SJCRH30 (cell line): ENCODE measurements at places on chromosomes 13 and 19. TPM values are rescaled to one million over a fixed set of nuclear protein-coding genes. Genes with fewer than 3 reads are reported as not detected.
A peak's percentile ranks its signal among the peaks of the same experiment; 100 is the strongest.

GRCh38 chr19:42057846-42058245 is 12.2 kb downstream of the GRIK5 start:
- H3K36me3 ChIP-seq, result peaks cover 6% of the 10 kb centered on the region; the same call in 1 of the 2 replicates
- H3K4me3 ChIP-seq, result no peak overlapping the region
- H3K4me1 ChIP-seq, result peaks cover 1% of the 10 kb centered on the region; the same call in 1 of the 2 replicates
- no peaks in the 10 kb centered on the region for H3K27me3 ChIP-seq

DNA sequence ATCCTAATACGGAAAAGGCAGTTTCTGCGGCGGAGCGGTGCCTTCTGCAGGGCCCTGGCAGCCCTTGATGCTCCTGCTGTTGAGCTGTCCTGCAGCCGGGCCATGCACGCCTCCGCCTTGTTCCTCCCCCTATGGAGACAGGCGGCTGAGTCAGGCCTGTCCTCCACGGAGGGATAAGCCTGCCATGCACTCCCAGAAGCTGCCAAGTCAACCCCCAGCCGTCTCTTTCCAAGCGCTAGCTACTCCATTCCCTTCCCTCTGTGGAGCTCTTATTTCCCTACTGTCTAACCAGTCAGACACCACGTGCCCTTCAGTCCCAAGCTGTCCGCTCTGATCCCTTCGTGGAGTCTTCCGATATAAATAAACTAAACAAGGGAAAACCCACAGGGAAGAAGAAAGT is 197.0 kb downstream of the COL4A1 start:
- no peaks in the 10 kb centered on the region for H3K36me3 ChIP-seq
- H3K4me1 ChIP-seq, result peaks cover 4% of the 10 kb centered on the region; the same call in 1 of the 2 replicates
- peak; percentile 38 for DNase-seq

DNA sequence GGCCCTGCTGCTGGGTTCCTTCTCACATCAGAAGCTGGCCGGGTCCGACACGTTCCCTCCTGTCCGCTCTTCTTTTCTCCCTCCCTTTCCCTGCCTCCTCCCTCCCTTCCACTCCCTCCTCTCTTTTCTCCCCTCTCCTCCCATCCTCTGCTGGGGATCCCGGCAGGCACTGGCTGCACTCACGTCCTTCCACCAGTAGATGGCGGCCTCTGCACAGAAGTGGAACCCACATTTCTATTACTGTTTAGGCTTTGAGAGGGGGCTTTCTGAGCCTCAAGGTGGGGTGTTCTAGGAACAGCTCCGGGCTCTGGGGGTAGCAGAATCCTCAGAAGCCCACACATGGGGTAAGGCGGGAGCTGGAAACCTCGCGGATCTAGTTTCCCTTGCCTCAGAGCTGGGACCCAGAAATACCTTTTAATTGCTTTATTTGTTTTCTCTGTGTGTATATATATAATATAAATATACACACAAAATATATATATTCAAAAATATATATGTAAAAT is 294.2 kb downstream of the ZNF536 start:
- peak; percentile 68 for DNase-seq
- H3K4me1 ChIP-seq, result peaks cover 36% of the 10 kb centered on the region
- no peaks in the 10 kb centered on the region for H3K36me3 ChIP-seq
- H3K27me3 ChIP-seq, result no peaks in the 10 kb centered on the region
- H3K27ac ChIP-seq, result no peak overlapping the region
- H3K4me3 ChIP-seq, result no peak overlapping the region

DNA sequence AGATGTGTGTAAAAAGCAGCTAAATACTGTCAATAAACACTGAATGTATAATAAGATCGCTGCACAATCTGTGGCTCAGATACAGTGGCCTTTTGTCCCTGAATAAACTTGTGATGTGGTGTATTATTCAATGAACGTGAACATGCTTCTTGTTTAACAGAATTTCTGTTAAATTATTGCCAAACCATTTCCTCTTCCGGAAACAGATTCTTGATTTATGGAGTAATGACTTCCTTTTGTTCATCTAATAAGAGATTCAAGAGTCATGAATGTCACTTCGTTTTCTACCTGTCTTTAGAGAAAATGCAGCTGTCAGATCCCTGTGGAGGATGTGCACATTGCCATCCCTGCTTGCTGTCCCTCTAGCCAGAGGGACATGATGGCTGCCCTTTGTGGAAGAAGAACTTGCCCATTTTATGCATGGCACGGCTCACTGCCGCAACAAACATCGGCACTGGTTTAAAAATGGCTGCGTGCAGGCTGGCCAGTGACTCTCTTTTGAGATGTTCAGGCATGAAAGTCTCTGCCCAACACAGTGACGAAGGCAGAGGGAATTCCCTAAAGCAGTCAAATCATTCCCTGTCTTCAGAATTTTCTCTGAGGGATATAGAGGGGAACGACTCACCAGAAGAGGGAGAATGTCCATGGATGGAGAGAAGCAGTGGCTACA is 3.1 kb upstream of the TNFSF13B start:
- H3K4me3 ChIP-seq, result no peak overlapping the region
- no peaks in the 10 kb centered on the region for H3K36me3 ChIP-seq
- H3K4me1 ChIP-seq, result peaks cover 4% of the 10 kb centered on the region; the same call in 1 of the 2 replicates
- no peaks in the 10 kb centered on the region for H3K27me3 ChIP-seq
- H3K27ac ChIP-seq, result no peak overlapping the region

GRCh38 chr19:30719999-30720345 is 347.8 kb downstream of the ZNF536 start:
- peak; percentile 59 for DNase-seq
- peaks cover 30% of the 10 kb centered on the region for H3K4me1 ChIP-seq
- H3K27me3 ChIP-seq, result no peaks in the 10 kb centered on the region
- H3K36me3 ChIP-seq, result no peaks in the 10 kb centered on the region
- peak overlapping the region; percentile 60 for H3K4me3 ChIP-seq
- peak overlapping the region; percentile 90 for H3K27ac ChIP-seq

DNA sequence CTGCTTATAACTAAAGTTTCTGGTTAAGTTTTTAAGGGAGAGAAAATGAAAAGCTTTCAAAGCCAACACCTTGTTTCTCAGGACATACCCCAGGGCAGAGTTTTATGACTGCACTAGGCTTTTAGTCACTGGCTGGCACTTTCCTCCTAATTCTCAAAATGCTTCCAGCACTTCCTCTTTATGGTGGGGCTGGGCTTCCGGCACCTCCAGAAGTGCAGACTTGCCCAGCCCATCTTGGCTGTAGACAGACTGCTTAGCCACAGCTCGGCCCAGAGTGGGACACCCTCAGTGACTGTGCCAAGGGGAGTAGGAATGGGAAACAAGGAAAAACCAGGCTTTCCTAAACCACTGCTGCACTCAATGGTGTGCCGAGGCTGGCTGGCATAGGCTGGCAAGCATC is 23.2 kb upstream of the GTF3A start:
- H3K27me3 ChIP-seq, result no peaks in the 10 kb centered on the region
- no peak overlapping the region for H3K4me3 ChIP-seq
- H3K4me1 ChIP-seq, result peaks cover 38% of the 10 kb centered on the region
- H3K27ac ChIP-seq, result no peak overlapping the region
- no peaks in the 10 kb centered on the region for H3K36me3 ChIP-seq

DNA sequence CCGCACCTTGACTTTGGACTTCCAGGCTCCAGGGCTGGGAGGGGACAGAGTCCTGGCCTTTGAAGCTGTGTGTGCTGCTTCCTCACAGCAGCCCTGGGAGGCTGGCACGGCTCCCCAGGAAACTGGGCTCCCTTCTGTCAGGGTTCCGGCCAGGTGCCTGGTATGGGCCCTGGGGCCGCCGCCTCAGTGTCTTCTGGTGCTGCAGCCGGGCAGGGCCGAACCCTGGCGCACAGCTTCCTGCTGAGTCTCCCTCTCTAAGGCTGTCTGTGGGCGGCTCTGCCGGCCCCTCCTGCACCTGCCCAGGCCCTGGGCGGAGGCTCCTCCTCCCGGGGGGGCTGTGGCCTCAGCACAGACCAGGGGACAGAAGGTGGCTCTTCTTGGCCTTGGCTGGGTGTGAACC is 32.4 kb downstream of the GPX4 start:
- H3K27me3 ChIP-seq, result no peaks in the 10 kb centered on the region
- no peak for DNase-seq
- H3K27ac ChIP-seq, result no peak overlapping the region
- H3K36me3 ChIP-seq, result peaks cover 4% of the 10 kb centered on the region; the same call in 1 of the 2 replicates

DNA sequence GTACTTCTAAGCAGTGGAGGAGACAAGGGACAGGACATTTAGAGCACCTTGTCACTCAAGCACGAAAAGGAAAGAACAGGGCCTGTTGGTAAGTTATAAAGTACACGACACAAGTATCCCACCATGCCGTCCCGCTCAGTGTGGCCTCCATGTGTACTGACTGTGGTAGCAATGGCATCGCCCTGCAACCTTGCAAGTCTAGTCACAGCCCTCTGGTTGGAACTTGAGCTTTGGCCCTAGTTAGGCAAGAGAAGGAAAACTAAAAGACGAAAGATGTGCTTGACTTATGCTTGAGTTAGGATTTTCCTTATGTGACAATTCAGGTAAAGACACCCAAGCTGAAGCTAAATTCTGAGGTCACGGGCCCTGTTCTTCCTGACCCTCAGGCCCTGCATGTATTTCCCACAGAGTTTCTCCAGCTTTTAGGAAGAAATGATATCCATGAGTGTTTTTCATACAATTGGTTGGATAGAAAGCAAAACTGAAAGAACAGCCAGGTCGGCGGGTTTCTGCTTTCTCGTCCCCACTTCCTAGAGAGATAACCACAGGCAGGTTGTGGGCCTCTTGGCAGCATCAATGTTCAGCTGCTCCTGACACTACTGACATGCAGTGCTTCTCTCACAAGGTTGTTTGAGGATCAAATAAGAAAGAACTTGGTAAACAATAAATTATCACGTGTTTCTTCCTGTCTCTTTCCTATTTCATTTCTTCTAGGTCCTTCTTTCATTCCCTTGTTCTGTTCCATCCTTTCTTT is 216.2 kb downstream of the IRS2 start:
- DNase-seq, result no peak
- no peaks in the 10 kb centered on the region for H3K36me3 ChIP-seq
- H3K4me1 ChIP-seq, result no peaks in the 10 kb centered on the region
- H3K4me3 ChIP-seq, result no peak overlapping the region
- H3K27ac ChIP-seq, result no peak overlapping the region

- no peaks in the 10 kb centered on the region for H3K27me3 ChIP-seq
- 0 out of 2 replicates have a peak, but pooled peaks cover 2% of the 10 kb centered on the region for H3K36me3 ChIP-seq
- no peak overlapping the region for H3K27ac ChIP-seq
- no peak overlapping the region for H3K4me3 ChIP-seq
- no peaks in the 10 kb centered on the region for H3K4me1 ChIP-seq
- DNase-seq, result no peak
Observed at GRCh38 chr19:32880622-32881021, 11.1 kb upstream of the SLC7A9 start.

GRCh38 chr19:47495478-47496372 is 11.7 kb upstream of the KPTN start:
- DNase-seq, result no peak
- H3K36me3 ChIP-seq, result peaks cover 10% of the 10 kb centered on the region
- H3K27me3 ChIP-seq, result no peaks in the 10 kb centered on the region
- H3K4me3 ChIP-seq, result no peak overlapping the region
- no peak overlapping the region for H3K27ac ChIP-seq

- no peaks in the 10 kb centered on the region for H3K27me3 ChIP-seq
- H3K36me3 ChIP-seq, result peaks cover 56% of the 10 kb centered on the region
- H3K27ac ChIP-seq, result no peak overlapping the region
Observed at GRCh38 chr13:98842070-98842469, 89.6 kb upstream of the SLC15A1 start.

GRCh38 chr19:835210-835810 is 5.5 kb upstream of the PRTN3 start:
- peaks cover 39% of the 10 kb centered on the region for H3K27me3 ChIP-seq
- no peak for DNase-seq
- no peaks in the 10 kb centered on the region for H3K36me3 ChIP-seq
- H3K4me1 ChIP-seq, result 0 out of 2 replicates have a peak, but pooled peaks cover 3% of the 10 kb centered on the region

GRCh38 chr13:110214637-110215036 is 92.3 kb downstream of the COL4A1 start:
- no peak overlapping the region for H3K27ac ChIP-seq
- no peaks in the 10 kb centered on the region for H3K4me1 ChIP-seq
- no peak for DNase-seq

DNA sequence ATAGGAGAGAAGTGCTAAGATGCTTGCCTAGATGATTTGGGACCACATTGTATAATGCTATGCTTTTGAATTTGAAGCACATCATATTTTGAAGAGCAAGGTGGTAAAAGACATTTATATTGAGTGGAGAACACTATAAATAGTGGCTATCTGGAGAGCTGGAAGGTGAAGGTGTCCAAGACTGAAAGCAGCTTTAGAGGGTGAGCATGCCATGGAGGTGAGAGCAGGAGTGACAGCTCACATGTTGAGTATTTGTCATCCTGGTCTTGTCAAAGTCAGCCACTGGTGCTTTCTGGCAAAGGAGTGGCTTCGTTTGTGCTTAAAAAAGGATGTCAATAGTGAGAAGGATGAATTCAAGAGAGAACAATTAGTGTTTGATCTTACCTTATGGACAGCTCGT is 225.9 kb downstream of the COG6 start:
- H3K4me1 ChIP-seq, result peaks cover 4% of the 10 kb centered on the region; the same call in 1 of the 2 replicates
- H3K4me3 ChIP-seq, result no peak overlapping the region
- no peak overlapping the region for H3K27ac ChIP-seq
- no peaks in the 10 kb centered on the region for H3K27me3 ChIP-seq

- no peak for DNase-seq
- H3K27ac ChIP-seq, result no peak overlapping the region
- peaks cover 19% of the 10 kb centered on the region for H3K4me1 ChIP-seq
- no peaks in the 10 kb centered on the region for H3K27me3 ChIP-seq
- peaks cover 11% of the 10 kb centered on the region for H3K36me3 ChIP-seq
Observed at GRCh38 chr19:6229216-6229913, 50.4 kb downstream of the MLLT1 start.

DNA sequence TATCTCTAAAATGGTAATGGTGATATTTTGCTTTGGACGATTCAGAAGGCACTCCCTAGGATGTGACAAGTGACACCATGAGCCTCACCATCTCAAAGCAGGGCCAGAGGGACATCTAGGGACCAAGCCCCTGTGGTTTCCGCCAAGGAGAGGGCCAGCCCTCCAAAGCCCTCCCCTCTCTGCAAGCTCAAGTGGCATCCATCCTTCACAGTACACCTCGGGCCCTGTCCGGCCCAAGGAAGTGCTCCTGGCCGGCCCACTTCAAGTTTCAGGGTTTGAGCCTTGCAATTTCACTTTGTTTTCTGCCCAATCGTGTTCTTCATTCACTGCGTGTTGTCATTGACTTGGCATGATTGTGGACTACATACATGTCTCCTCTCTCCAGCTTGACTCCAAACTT is 82.5 kb downstream of the TSHZ3 start:
- H3K36me3 ChIP-seq, result no peaks in the 10 kb centered on the region
- no peak overlapping the region for H3K4me3 ChIP-seq
- H3K4me1 ChIP-seq, result peaks cover 19% of the 10 kb centered on the region
- H3K27ac ChIP-seq, result no peak overlapping the region
- DNase-seq, result no peak

CD209 gene
- total RNA-seq, result not detected in 2 replicates

RCBTB2 gene
- 5.1 TPM in 2 replicates for total RNA-seq

EHD2 gene
- 9.0 and 9.4 TPM in 2 replicates for total RNA-seq

ZNF30 gene
- total RNA-seq, result 2.8 and 3.8 TPM in 2 replicates

PLK5 gene
- not detected in 2 replicates for total RNA-seq

LCP1 gene
- not detected in 2 replicates for total RNA-seq
